Stimulated activated CD8-positive, alpha-beta memory T cell treated with anti-CD3 and anti-CD28 coated beads, Interleukin-4, amount 100 ng/mL, for 1 hour (primary cell): ENCODE measurements at places on chromosomes 12 and 14.

- no peak for DNase-seq
Measured at GRCh38 chr14:63988579-63988978, 135.8 kb downstream of the SYNE2 start.

- no peak for DNase-seq
Measured at GRCh38 chr14:69819607-69820006, 22.6 kb upstream of the SLC10A1 start.

DNA sequence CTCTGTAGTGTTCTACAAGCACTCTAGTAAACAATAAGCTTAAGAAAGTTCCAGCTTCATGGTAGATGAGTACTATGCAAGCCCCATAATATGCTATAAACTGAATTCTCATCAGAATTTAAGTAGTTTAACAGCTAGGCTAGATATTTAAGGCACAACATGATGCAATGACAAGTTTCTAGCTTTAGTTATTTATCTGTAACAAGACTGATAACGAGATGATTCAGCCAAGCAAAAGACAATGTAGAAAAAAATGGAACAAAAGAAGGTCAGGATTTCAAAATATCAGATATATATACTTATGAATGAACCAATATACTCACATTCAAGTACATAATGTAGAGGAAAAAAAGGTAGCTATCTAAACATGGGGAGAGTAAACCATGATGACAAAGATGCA lies 61.0 kb upstream of the RERGL start:
- DNase-seq = no peak

DNA sequence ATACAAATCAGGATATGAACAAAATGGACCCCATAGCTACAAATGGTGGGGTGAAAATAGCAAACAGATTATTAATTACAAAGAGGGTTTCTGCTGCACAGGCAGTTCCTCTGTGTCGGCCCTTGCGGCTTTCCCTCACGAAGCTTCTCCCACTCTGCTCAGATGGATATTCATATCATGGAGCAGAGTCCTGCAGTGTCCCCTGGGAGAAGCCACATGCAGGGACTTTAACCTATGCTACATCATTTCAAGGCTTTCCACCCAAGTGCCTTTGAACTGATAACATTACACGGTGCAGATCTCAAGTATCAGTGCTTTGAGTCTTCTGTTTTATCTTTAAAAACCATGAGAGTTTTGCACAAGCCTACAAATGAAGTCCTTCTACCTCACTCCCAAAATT lies 229.1 kb downstream of the PPM1H start:
- no peak for DNase-seq

DNA sequence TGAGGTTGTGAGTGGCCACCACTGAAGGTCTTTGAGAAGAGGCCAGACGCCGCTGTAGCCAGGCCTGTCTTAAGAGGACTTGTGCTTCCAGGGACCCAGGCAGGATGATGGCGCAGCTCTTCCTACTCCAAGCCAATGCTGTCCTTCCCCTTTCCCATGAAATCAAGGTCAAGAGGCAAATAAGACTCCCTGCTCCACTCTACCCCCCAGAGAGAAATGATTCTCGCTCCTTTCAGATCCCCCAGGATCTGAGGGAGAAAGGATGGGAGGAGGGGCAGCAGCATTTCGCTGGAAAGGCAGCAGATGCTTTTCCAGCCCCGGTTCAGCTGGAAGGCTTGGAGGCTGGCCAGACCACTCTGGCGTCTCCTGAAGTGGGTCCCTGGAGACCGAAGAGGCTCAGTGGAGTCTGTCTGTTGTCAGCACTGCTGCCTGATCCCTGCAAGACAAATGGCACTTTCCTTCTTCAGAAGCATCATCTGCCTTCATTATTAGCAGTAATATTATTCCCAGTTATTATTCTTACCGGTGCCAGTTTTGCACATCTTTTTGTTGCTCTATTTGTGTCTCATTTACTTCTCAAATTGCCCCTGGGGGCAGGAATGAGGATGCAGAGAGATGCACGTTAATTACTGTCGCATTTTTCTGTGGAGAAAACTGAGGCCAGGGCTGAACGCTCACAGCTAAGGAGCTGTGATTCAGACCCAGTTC lies 51.4 kb downstream of the C14orf132 start:
- no peak for DNase-seq

GRCh38 chr14:105409364-105409763 lies 10.3 kb upstream of the MTA1 start:
- DNase-seq = no peak

GRCh38 chr12:51693569-51693968 lies 102.5 kb downstream of the SCN8A start:
- DNase-seq = no peak

DNA sequence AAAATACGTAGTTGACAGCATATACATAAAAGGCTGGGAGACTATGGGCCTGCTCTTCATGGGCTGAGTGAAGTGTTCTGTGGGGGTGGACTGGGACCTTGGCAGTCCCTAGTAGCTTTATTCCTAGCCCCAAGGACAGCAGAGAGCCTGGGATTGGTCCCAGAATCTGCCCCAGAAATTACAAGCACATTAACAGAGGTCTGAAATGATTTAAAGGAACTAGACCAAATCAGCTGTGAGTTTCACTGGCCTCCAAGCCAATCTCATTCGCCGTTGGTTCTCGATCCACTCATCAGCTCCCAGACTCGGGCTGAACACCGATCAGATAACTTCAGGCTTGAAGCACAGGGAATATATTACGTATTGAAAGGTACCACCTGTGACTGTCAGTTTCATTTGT lies 77.0 kb upstream of the PSMC1 start:
- DNase-seq = no peak

GRCh38 chr12:40691913-40692764 lies at the start of gene CNTN1:
Gene CNTN1 (plus strand): TSS chr12:40692439.
- no peak for DNase-seq
